NCI-H2227 treated with DMSO at 0.1 percent for 48 hours (cell line): ENCODE measurements at places on chromosomes 6 and 20.

DNA sequence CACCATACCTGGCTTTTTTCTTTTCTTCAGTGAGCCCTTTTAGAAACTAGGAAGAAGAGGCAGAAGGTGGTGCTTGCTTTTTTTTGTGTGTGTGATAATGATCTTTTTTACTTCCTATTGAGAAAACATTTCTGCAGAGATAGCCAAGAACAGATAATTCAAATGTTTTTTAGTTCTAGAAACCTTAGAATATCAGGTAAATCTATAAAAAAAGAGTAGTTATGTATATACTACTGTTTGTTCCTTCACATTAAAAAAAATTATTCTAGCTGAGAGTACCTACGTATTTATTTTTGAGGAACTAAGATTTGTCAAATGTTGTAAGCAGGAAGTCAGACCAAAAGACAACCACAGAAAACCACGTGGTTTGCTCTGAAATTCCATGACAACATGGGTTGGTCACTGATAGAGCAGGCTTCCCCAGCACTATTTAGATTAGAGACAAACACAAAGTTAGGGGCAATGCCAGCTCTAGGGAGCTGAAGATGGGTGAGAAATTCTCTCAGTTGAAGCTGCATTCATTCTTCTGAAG, 12.8 kb downstream of the STK4 start:
- no peak for DNase-seq

- no peak for DNase-seq
These were observed 59.7 kb downstream of the B4GALT5 start for GRCh38 chr20:49653925-49654434.

DNA sequence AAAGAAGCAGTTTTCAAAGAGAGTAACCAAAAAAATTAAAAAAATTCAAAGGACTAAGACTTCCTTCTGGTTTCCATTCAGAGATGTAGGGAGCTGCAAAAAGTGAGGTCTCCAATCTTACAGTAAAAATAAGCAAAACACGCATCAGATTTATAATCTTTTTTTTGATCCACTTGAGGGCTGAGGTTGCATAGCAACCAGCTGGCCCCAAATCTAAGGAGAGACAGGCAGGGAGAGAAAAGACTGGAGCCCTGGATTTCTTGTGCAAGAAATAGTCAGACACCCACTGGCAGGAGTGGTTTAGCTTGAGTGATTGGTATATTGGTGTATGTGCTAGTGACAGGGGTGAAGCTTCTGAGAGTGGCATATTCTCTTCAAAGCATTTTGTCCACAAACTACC, 135.9 kb upstream of the FUT9 start:
- no peak for DNase-seq

GRCh38 chr20:47791084-47791599, 5.9 kb upstream of the SULF2 start:
- DNase-seq, result no peak

- no peak for DNase-seq
These were observed 75.4 kb upstream of the AKAP12 start for GRCh38 chr6:151164383-151164782.
